ENCODE measurements at places on chromosomes 16 and 17.

- peak; percentile 18 for DNase-seq
Measured at GRCh38 chr17:30336369-30337171, 2.7 kb upstream of the TMIGD1 start.

GRCh38 chr17:44354582-44355561 lies 8.8 kb downstream of the FAM171A2 start:
- DNase-seq = no peak

- DNase-seq = no peak
Measured at GRCh38 chr16:85141491-85142128, 29.3 kb upstream of the CIBAR2 start.

- DNase-seq = no peak
Measured at GRCh38 chr17:2751491-2751890, 2.0 kb upstream of the CCDC92B start.

DNA sequence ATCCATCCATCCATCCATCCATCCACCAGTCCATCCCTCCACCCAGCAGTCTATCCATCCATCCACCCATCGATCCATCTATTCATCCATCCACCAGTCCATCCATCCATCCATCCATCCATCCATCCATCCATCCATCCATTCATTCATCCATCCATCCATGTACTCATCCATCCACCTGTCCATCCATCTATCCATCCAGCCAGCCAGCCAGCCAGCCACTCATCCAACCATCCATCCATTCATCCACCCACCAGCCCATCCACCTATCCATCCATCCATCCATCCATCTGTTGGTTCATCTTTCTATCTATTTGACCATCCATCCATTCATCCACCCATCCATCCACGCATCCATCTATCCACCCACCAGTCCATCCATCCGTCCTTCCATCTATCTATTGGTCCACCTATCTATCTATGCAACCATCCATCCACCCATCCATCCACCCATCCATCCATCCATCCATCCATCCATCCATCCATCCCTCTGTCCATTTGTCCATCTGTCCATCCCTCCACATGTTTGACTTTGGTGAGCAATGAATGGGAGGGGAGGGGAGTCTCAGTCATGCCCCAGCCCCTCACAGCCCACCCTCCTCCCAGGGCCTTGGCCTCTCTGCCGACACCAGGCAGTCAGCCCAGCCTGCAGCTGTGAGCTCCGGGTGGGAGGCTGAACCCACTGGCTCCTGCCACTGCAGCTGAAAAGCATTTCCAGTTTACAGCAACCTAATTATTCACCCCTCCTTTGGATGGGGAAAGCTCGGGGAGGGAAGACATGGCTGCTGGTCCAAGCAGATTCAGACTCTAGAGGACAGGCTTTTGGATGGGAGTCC lies 38.1 kb upstream of the SSTR5 start:
- no peak for DNase-seq

GRCh38 chr16:49921791-49922456 lies 66.0 kb upstream of the ZNF423 start:
- DNase-seq = peak; percentile 22

DNA sequence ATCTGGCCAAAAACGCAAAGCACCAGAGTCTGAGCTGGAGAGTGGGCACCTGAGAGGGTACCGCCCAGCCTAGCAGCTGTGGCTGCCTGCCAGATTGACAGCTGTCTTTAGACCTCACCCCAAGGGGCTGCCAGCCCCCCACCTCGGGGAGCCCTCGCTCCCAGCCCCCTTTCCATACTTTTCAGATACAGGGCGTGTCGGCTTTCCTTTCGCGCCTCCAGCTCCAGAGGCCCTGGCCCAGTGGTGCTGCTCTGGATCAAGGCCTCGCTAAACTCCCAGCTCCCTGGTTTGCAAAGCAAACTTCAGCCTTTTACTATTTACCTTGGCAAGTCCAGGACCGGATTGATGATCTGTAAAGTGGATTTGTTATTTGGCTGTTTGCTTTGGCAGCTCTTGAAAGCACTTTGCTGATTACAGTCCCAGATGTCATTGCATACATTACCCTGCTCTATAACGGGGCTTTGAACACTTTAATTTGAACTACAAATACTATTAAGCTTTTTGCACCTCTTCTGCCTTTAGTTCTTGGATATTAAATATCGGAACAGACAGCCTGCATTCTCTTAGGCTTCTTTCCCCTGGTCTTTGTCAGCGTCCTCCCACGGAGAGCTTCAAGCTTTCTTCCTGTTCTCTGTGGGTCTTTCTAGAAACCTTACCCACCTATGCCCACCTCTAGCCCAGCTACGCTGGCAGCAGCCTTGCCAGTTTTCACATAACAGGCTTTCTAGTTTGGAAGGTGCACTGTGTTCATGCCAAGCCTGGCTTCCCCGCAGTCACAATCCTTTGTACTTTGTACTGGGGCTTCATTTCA lies 63.6 kb upstream of the TBX2 start:
- DNase-seq = no peak

DNA sequence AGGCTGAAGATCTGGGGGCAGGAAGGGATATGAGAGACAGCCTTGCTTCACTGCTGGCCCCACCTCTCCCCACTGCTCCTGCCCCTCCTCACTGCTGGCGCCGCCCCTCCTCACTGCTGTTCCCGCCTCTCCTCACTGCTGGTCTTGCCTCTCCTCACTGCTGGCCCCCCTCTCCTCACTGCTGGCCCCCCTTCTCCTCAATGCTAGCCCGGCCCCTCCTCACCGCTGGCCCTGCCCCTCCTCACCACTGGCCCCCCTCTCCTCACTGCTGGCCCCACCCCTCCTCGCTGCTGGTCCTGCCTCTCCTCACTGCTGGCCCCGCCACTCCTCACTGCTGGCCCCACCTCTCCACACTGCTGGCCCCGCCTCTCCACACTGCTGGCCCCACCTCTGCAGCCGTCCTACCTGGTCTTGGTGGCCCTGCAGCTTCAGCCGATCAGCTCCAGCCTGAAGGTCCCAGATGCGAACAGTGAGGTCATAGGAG lies 9.5 kb upstream of the PAM16 start:
- no peak for DNase-seq

DNA sequence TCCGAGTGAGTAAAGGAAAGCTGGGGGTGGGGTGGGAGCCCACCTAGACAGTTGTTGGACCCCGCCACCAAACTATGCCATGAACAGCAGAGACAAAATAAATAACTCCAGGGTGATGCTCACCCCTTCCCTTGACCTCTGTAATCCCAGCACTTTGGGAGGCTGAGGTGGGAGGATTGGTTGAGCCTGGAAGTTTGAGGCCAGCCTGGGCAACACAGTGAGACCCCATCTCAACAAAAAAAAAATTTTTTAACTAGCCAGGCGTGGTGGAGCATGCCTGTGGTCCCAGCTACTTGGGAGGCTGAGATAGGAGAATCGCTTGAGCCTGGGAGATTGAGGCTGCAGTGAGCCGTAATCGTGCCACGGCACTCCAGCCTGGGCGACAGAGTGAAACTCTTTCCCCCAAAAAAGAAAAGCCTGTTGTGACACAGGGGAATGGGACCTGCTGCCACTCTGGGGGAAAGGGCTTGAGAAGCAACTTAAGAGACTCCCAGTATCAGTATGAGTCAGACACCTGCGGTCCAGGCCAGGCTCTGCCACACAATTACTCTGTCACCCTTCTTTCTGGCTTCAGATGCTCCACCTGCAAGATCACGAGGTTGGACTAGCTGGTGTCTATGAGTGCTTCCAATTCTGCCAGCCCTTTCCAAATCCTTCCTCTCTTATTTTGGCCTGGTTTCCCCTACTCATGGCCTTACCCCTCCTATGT lies 5.0 kb downstream of the SGCA start:
- DNase-seq = no peak

- no peak for DNase-seq
Measured at GRCh38 chr17:9241371-9241712, 220.0 kb downstream of the NTN1 start.

DNA sequence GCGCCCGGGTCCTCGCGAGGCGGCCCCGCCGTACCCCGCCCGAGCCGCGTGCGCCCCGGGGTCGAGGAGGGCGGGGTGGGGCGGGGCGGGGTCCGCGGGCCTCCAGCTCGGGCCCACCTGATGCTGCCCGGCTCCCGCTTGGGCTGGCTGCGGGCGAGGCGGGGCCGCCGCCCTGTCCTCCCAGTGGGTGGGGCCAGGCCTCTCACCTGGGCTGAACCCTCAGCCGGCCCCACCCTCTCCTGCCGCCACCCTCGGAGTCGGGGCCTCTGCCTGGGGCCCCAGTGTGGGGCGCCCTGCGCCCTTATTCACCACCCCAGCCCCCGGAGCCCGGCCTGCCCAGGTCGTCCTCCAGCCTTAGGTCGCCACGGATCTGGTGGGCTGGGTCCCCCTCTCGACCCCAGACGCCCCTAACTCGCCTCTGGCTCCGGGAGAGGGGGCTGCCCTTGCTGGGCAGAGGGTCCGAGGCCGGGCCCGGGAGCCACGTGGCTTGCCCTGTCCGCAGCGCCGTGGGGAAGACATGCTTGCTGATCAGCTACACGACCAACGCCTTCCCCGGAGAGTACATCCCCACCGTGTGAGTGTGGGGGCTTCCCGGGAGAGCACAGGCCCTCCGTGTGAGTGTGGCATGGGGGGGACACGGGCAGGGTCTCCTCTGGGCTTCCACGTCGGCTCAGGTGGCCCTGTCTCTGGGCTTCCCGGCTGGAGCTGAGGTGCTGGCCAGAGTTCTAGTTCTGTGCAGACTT lies 578 bp downstream of the RAC3 start:
- DNase-seq = no peak

GRCh38 chr16:73503093-73503492 lies 455.2 kb upstream of the ZFHX3 start:
- no peak for DNase-seq

GRCh38 chr16:88700636-88701482 lies 5.3 kb downstream of the RNF166 start:
- no peak for DNase-seq

- peak; percentile 80 for DNase-seq
Measured at GRCh38 chr16:11361701-11362451, 16.6 kb downstream of the RMI2 start.

DNA sequence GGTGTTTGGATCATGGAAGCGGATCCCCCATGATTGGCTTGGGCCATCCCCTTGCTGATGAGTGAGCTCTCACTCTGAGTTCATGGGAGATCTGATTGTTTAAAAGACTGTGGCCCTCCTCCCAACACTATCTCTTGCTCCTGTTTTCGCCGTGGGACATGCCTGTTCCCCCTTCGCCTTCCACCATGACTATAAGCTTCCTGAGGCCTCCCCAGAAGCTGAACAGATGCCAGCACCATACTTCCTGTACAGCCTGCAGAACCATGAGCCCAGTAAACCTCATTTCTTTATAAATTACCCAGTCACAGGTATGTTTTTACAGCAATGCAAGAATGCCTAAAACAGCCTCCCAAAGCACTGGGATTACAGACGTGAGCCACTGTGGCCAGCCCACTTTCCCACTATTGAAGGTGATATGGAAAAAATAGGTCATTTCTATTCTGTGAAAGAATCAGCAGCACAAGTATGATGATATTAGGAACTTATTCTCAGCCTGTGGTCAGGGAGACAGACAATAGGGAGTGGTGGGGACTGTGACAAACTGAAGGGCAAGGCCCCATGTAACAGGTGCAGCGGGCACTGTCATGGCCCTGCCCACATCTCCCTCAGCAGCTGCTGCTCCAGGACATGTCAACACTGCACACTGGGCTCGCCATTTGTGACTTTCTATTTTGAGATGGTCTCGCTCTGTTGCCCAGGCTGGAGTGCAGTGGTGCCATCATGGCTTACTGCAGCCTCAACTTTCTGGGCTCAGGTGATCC lies 33.7 kb upstream of the LITAF start:
- peak; percentile 67 for DNase-seq

DNA sequence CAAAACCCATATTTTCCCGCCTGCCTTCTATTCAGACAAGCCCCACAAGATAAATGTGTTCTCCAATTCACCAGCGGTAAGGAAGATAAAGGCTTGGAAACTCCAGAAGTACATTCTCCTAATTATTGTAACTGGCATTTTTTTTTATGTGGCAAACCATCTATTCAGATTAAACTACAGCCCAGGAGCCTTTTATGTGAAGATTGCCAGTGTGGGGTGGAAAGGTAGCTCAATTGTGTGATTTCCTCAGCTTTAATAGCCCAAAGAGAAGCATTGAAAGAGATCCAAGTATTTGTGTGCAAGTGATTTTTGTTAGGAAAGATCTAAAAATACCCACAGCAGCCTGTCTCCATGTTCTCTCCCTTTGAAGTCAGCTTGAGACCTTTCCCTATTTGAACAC lies 451.4 kb upstream of the CCL2 start:
- no peak for DNase-seq

DNA sequence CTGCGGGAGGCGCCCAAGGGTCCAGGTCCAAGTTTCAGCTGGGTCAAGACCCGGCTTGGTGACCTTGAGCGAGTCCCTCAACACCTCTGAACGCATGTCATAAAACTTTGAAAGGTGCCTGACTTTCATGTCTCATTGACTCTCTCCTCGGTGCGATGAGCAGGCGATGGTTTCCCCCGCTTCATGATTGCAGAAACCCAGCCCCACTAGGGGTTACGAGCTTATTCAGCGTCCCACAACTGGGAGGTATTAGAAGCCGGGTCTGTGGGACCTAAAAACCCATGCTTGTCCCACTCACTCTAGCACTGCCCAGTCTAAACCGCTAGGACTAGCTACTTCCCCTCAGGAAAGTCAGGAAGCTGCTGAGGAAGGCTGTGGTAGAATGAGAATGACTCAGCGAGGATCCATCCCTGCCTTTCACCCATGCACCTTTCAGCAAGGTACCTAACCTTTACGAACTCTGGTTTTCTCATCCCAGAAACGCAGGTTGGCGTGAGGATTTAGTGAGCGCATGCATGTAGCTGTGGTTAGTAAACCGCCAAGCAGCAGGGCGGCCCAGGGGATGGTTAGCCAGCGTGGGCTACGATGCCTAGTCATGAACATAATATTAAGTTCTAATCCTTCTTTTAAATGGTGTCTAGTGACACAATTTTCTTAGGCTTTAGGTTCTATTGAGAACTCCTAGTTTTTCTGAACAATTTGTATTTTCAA lies 26.2 kb upstream of the RFFL start:
- DNase-seq = no peak

DNA sequence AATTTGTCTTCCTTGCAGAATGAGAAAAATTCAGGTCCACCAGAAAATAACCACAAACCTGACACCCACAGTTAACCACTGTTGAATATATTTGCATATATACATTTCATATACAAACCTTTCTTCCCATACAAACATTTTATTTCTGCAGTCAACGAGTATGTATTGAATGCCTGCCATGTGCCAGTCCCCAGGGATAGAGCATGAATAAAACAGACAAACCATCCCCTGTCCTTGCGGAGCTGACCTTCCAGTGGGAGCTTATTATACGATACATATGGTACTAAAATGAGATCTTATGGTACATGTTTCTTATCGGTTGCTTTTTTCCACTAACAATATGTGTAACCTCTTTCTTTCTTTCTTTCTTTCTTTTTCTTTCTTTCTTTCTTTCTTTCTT lies 116.7 kb downstream of the PITPNC1 start:
- DNase-seq = no peak

GRCh38 chr17:8341456-8341855 lies 1.8 kb downstream of the ODF4 start:
- DNase-seq = no peak

DNA sequence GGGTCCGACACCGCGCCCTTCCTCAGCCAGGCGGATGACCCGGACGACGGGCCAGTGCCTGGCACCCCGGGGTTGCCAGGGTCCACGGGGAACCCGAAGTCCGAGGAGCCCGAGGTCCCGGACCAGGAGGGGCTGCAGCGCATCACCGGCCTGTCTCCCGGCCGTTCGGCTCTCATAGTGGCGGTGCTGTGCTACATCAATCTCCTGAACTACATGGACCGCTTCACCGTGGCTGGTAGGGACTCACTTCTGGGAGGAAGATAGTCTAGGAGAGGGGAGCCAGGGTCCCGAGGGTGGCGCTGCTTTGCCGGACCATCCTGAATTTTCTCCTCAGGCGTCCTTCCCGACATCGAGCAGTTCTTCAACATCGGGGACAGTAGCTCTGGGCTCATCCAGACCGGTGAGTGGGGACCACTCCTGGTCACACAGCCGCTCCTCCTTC lies 601 bp downstream of the SPNS1 start:
- peak; percentile 0 for DNase-seq

All from myocyte (in vitro differentiated cells).